Lung microvascular endothelial cell (primary cell): ENCODE measurements at places on chromosomes 4 and X. TPM values are rescaled to one million over a fixed set of nuclear protein-coding genes. Genes with fewer than 3 reads are reported as not detected.

The TREX2 gene
- total RNA-seq = 4.4 and 7.7 TPM in 2 replicates

The NHSL2 gene
- 14.1 and 19.2 TPM in 2 replicates for total RNA-seq

The CXCL6 gene
- 0.22 and 0.40 TPM in 2 replicates for total RNA-seq

The SSX2B gene
- not detected in 2 replicates for total RNA-seq

The INTS6L gene
- 0.44 and 0.60 TPM in 2 replicates for total RNA-seq

The CFI gene
- 26.4 and 38.7 TPM in 2 replicates for total RNA-seq

The UGT2B10 gene
- not detected in 2 replicates for total RNA-seq

The TEX13B gene
- total RNA-seq = not detected in 2 replicates

The TLL1 gene
- total RNA-seq = 13.1 and 37.7 TPM in 2 replicates

The SLC4A4 gene
- not detected in 2 replicates for total RNA-seq

The SORBS2 gene
- total RNA-seq = 94.8 and 143 TPM in 2 replicates

The TXLNG gene
- total RNA-seq = 3.9 and 4.6 TPM in 2 replicates

The CYTL1 gene
- total RNA-seq = 4.6 and 17.0 TPM in 2 replicates

The CYP2U1 gene
- total RNA-seq = 3.7 and 3.8 TPM in 2 replicates

The CFAP47 gene
- not detected in 2 replicates for total RNA-seq
